ENCODE measurements at places on chromosomes 2 and 18.

- no peak for DNase-seq
Observed at GRCh38 chr2:205540036-205540435, 142.3 kb upstream of the NRP2 start.

GRCh38 chr18:75121266-75121665 is 87.7 kb downstream of the PTGR3 start:
- no peak for DNase-seq

GRCh38 chr18:65487569-65487968 is 263.2 kb upstream of the CDH7 start:
- DNase-seq = no peak

DNA sequence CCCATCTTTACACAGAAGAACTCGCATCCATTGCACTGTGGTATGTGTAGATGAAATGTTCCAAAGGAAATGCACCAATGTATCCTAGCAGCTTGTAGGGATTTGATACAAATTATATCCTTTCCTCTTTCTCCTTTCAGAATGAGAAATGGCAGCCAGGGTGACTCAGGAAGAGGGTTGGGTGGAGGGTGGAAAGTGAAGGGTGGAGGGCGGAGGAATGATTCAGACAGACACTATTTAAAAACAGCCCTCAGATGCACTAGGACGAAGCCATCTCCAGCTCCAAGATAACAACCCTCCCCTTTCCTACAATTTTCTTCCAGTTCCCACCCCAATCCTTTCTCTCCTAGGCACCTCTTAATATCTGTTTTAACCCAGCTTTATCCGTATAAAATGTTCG is 96.2 kb upstream of the STK39 start:
- peak; percentile 17 for DNase-seq

GRCh38 chr18:47801817-47802216 is 128.6 kb downstream of the SMAD2 start:
- DNase-seq = no peak

DNA sequence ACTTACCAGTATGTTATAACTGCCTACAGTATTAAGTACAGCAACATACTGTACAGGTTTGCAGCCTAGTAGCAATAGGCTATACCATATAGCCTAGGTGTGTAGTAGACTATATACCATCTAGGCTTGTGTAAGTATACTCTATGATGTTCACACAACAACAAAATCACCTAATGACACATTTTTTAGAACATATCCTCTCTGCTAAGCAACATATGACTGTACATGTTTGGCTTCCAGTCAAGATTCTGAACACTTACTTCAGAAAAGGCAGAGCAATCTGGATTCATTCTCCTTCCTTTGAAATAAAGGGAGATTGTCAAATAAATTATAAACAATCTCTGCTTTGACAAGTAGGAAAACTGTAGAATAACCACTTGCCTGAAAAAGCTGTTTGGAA is 81.8 kb downstream of the EXOC6B start:
- peak; percentile 57 for DNase-seq

DNA sequence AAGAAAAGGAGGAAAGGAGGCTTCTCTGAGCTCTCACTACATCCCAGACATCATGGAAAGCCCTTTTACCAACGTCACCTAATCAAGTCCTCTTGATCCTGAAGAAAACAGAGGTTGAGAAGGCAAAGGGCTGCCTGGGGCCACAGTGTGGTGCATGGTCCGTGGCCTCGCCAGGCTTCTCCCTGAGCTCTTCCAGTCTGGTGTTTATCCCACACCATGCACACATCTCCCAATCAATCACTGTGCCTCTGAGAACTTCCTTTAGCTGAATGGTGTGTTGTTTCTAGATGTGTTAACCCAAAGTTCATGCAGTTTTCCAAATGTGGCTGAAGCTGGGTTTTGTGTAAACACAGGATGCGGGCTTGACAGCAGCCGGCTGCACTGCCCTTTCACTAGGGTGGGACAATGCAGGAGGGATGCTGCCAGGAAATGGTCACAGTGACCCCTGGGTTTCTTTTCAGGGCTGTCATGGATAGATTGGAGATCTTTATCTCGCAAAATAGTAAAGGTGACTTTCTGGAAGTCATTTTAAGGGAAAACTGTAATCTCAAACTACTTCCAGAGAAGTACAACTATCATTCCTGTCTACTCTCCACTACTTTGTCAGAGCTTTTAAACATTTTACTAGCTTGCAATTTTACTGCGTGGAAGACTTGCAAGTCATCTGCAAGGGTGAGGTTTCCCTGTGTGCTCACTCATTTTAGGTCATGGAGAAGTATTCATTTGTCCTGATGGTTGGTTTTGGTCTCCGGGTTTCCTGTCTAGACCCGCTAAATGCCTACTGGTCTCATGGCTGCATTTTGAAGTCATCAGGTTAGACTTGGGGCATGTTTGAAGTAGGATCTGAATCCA is 54.6 kb downstream of the IL1R2 start:
- no peak for DNase-seq

DNA sequence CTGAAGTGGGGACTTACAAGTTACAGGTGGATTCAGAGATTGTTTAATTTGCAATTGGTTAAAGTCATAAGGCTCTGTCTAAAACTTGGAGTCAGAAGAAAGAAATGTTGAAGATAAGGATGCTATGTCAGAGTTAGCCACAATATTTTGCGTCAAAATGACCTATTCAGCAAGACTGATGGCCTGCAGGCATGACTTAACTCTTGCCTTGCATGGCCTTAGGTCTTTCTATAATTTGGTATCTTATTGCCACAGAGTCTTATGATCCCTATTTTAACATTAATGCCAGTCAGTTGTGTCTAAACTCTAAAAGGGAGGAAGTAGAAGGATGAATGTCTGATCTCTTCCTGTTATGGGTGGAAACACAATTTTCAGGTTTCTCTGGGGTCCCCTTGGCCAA is 5.2 kb upstream of the COMMD1 start:
- DNase-seq = no peak

DNA sequence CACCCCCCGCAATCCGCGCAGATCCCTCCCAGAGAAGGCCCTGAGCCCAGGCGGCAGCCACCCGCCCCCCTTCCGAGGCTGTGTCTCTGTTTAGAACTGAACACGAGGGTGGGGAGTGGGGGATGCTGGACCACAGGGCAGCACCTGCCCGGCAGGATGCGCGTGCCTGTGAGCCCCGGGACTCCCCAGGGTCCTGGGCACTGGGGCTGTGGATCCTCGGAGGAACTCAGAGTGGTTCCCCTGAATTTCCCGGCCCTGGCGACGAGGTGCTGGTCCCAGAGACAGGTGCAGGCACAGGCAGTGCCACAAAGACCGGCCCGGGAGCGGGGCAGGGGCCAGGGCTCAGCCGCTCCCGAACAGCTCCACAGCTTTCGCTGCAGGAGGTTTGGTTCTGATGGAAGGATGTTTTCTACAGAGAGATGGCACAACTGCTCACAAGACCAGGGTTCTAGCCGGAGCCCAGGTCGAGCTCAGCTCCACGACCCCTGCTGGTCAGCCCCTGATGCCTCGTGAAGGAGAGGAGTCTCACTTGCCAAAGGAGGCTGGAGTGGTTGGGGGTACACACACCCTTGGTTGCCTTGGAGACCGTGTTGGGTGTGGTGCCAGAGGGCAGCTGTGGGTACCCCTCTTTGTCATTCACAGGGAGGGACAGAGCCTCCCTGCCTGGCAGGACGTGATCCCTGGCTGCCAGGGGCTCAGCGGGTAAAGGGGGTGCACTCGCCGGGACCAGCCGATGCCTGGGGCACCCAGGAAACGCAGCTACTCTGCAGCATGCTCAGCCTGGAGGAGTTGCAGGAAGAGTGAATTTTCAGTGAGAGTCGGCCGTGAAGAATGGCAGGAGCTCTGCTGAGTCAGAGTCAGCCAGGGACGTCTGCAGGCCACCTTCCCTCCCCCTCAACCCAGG is 4.4 kb upstream of the NEU4 start:
- peak; percentile 8 for DNase-seq

DNA sequence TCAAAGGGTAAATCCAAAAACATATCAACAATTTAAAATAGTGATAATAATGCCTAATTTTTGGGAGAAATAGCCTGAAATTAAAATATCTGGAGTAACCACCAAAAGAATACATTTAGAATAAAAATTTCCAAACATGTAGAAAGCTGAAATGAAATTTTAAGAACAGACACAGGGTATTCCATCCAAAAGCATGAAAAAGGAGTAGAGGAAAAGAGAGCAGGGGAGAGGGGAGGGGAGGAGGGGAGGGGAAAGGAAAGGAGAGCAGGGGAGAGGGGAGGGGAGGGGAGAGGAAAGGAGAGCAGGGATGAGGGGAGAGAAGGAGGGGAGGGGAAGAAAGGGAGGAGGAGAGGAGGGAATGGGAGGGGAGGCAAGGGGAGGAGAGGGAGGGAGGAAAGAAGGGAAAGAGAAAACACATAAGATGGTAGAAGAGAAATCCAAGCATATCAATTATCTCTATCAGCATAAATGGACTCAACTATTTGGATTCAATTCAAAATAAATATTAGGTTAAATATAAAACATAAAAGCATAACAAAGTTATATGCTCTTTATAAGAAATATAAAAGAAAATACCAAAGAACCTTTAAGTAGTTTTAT is 141.1 kb downstream of the ZNF385B start:
- no peak for DNase-seq

GRCh38 chr18:22136395-22136794 is 33.0 kb upstream of the GATA6 start:
- DNase-seq = no peak

GRCh38 chr2:73244580-73244979 is 10.5 kb downstream of the CCT7 start:
- no peak for DNase-seq

DNA sequence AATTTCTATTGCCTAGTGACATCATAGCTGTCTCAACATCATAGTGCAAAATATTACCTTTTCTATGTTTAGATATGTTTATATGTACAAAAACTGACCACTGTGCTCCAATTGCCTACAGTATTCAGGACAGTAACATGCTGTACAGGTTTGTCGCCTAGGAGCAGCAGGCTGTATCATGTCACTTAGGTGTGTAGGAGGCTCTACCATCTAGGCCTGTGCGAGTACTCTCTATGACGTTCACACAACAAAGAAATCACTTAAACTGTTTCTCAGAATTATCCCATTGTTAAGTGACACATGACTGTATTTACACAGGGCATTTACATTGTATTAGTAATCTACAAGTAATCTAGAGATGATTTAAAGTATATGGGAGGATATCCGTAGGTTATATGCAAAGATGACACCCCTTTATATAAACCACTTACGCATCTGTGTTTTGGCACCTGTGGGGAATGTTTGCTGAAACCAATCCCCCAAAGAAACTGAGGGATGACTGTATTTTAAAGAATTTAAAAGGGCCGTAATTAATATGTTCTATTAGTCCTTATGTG is 24.7 kb downstream of the IL1R2 start:
- no peak for DNase-seq

- DNase-seq = no peak
Observed at GRCh38 chr18:59455728-59456276, 96.7 kb upstream of the LMAN1 start.

DNA sequence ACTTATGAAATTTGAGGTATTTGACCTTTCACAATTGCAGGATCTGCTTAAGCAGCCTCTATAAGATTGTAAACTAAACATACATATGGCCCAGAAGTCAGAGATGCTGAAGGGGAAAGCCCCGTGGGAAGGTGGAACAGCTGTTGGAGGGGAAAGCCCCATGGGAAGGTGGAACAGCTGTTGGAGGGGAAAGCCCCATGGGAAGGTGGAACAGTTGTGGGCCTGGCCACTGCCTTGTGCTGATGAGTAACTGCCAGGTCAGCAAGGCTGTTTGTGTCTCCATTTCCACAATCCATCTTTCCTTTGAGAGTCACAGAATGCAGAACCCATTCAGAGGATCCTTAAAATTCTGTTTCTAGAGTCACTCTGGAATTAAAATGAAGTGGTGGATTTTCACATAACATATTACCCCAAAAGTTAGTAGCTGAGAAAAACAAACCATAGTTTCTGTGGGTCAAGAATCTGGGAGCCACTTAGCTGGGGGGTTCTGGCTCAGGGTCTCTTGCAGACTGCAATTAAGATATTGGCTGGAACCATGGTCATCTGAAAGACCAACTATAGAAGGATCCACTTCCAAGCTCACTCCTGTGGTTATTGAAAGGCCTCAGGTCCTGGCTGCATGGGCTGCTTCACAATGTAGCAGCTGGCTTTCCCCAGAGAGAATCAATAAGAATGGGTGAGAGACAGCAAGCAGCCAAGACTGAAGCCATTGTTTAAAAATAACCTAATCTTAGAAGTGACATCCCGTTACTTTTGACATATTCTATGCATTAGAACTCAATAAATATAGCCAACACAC is 86.6 kb upstream of the CAVIN2 start:
- no peak for DNase-seq

- no peak for DNase-seq
Observed at GRCh38 chr2:164620457-164620856, 825 bp downstream of the GRB14 start.

GRCh38 chr18:69674966-69675365 is 272.7 kb downstream of the CD226 start:
- DNase-seq = no peak

DNA sequence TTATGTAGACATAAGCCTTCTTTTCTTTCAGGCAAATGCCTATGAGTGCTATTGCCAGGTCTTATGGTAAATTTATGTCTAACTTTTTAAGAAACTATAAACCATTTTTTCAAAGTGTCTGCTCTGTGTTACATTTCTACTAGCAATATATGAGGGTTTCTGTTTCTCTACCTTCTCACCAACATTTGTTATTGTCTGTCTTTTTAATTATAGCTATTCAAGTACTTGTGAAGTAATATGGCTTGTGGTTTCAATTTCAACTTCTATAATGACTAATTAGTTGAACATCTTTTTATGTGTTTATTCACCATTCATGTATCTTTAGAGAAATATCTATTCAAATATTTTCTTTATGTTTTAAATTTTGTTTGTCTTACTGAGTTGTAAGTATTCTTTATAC is 213.1 kb upstream of the MC4R start:
- DNase-seq = no peak

GRCh38 chr2:101106453-101107181 is 44.6 kb downstream of the TBC1D8 start:
- no peak for DNase-seq

DNA sequence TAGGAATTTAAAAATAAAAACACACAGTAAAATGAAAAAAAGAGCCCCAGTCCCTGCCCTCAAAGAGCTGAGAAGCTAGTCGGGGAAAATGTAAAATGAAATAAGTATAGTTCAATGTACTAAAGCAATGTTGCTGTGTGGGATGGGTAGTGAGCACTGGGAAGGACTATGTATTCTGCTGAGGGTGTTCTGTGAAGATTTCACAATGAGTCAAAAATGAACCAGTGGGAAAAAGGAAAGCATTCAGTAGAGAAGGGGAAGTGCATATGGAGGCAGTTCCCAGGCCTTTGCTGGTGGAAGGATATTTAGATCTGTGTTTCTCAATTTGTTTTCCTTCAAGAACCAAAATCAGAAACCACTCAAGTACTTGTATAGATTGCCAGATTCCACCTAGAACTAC is 1094.7 kb upstream of the KLHL29 start:
- DNase-seq = no peak

DNA sequence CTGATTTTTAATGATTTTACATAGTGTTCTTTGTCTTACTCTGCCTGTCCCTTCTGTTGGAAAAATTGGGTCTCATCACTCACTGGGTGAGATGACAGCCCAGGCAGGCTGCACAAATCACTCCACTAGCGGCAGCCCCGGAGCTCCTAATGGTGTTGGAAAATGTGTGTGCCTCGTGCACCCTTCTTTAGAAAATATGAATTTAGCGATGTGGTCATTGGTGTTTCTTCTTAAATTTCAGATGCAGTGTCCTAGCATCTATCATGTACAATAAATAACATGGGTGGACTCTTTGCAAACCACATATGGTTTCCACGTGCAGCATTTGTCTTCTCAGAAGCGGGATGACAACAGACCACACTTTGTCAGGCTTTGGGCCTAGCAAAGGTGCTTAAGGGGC is 194.2 kb downstream of the ACKR3 start:
- no peak for DNase-seq

GRCh38 chr2:232889876-232890401 is 19.9 kb downstream of the SNORC start:
- no peak for DNase-seq
